Stimulated activated CD4-positive, alpha-beta T cell treated with anti-CD3 and anti-CD28 coated beads, Interleukin-1b, Interleukin-23, amount 100 ng/mL, for 24 hours (primary cell): ENCODE measurements at places on chromosomes 2 and 18.

- DNase-seq = no peak
Observed at GRCh38 chr18:8949206-8949605, 153.3 kb upstream of the NDUFV2 start.

DNA sequence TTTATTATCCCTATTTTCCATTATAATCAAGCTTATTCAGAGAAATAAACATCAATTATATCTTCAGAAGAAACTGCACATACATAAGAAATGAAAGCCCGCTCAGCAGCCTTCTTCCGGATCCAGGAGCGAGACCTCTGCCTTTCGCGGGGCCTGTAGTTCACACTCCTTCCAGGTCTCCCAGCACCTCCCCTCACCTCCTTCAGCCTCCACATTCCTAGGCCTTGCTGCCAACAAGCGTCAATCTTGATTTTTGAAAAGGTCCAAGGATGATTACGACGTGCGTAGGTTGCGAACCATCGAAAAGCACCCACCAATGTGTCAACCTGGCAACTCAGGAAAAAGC is 355 bp upstream of the KIDINS220 start:
- DNase-seq = no peak

- no peak for DNase-seq
Observed at GRCh38 chr2:152490686-152491455, 155.9 kb downstream of the FMNL2 start.

DNA sequence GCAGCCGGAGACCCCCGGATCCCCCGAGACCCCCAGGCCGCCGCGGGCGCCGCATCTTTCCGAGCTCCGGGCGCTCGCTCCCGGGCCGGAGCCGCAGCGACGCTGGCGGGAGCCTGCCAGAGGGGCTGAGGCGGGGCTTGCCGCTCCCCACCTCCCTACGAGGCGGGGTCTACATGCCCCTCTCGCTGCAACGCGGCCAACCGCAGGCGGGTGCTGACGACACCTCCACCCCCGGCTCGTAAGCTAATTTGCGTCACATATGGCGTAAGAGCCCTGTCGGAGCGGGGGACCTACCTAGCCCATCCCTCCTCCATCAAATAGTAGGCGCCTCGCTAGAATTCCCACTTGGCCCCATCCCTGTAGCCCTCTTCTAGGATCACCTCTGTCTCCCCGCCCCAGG is at the start of gene PTPRN:
Gene PTPRN (minus strand): TSS at position 124 of the 400 bp plus-strand sequence. CDS start 69 bp downstream, at position 55.
- no peak for DNase-seq

GRCh38 chr2:120958623-120959366 is 223.1 kb downstream of the GLI2 start:
- no peak for DNase-seq
